ENCODE measurements at places on chromosomes 6 and 20.

DNA sequence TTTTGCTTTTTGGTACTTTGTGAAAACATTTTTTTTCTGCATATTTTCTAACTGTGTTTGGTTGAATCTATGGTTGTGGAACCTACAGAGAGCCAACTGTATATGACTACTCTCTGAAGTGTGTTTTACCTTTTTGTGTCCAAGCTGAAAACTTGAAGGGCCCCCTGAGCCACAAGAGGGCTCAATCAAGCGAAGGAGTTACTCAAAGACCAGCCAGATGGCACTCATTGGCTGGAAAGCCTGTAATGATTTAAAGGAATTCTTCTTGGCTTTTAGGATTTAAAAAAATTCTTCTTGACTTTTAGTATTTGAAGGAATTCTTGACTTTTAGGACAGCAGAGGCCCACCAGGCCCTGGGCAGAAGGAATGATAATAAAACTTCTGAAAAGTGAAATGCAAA, 27.0 kb upstream of the ECI2 start:
- DNase-seq = no peak

DNA sequence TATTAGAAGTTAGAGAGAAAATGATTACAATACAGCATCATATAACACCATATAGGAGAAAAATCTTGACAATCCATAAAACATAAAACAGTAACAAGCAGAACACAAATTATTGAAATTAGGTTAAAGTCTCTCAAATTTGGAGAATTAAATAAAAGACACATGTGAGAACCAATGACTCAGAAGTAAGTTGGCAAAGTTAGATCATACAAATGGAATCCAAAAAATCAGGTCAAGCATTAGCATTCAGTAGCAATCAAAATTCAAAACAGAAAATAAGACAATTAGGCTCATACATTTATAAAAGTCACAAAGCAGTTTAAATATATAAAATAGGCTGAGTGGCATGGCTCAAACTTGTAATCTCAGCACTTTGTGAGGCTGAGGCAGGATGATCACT, 775.6 kb downstream of the PHF3 start:
- no peak for DNase-seq

DNA sequence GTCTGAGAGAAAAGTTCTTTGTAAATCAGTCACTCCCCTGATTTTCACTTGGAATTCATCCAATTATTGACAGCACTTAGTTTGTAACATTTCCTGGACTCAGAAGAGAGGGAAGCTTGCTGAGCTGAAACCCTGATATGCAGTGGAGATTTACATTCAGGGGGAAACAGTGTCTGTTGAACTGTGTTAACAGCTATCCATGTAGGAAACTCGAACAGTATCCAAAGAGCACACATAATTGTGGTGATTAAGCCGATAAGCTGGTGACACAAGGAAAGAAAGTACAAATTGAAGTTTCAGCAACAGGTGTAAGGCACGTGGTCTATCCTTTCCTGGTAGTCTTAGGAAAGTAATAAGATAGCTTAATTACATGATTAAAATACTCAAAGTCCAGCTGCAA, 78.1 kb upstream of the FLRT3 start:
- DNase-seq = no peak

- no peak for DNase-seq
Observed at GRCh38 chr6:113427617-113428016, 429.5 kb upstream of the MARCKS start.

GRCh38 chr6:163420289-163420614, 5.7 kb downstream of the QKI start:
- no peak for DNase-seq

GRCh38 chr20:37498066-37498665, 22.9 kb upstream of the NNAT start:
- DNase-seq = no peak

DNA sequence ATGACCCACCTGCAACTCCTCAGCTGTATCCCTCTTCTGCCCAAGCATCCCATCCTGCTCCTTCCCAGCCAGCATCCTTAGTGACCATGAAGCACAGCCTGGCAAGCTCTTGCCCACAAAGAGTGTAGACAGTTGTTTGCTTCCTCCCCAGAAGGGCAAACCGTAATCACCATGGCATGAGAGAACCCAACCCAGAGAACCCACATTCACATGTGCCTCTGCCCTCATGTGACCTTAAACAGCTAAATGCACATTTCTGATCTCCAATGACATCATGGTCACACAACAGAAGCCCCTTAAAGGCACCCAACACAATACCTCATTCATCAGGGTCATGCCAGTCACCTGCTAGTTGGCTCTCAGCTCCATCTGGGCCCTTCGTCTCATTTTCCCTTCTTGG, 162.8 kb upstream of the CDYL start:
- no peak for DNase-seq

DNA sequence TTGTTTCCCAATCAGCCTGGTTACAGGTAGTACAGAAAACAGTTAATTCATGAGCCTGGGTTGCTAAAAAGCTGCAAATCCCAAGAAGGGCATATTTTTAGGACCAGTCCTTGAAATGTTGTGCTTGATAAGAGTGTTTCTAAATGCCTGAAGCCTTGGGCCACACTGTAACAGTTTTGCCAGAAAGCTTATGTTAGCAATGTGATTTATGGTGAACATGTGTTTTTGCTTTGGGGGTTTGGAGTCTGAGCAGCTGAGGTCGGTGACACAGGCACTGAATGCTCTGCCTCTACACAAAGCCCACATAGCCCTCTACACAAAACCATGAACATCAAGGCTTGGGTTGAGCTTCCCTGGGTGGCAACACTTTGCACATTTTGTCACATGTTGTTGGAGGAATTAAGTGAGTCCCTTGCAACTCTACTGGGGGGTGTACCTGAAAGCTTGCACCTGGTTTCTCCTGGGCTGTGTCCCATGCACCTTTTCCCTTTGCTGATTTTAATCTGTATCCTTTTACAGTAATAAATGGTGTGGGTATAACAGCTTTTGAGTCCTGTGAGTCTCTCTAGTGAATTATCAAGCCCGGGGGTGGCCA, 22.2 kb downstream of the AHI1 start:
- DNase-seq = no peak

GRCh38 chr6:26594730-26595632, 1.8 kb upstream of the ABT1 start:
- DNase-seq = no peak

DNA sequence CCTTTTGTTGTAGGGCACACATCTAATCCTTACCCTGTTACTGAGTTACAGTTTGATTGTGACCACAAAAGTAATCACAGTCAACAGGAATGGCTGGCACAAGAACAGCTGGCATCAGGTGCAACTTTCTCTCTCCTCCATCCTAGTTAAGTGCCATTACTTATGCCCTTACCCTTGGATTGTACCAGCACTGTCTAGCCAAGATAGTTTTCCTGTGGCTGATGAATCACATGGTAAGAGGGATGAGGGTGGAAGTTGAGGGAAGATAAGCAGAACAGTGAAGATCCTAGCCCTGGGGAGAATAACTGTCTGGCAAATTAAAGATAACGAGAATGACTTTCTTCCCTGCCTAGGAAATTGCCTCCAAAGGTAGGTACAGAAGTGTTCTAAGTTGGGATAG, 42.0 kb downstream of the RNF217 start:
- DNase-seq = no peak

- no peak for DNase-seq
Observed at GRCh38 chr6:23929201-23929600, 196.8 kb upstream of the NRSN1 start.

- no peak for DNase-seq
Observed at GRCh38 chr20:46695892-46696291, 6.6 kb upstream of the TP53RK start.

GRCh38 chr6:80544555-80544954, 438.1 kb downstream of the BCKDHB start:
- DNase-seq = no peak

GRCh38 chr6:167407239-167408064, 82.6 kb downstream of the TTLL2 start:
- DNase-seq = no peak

DNA sequence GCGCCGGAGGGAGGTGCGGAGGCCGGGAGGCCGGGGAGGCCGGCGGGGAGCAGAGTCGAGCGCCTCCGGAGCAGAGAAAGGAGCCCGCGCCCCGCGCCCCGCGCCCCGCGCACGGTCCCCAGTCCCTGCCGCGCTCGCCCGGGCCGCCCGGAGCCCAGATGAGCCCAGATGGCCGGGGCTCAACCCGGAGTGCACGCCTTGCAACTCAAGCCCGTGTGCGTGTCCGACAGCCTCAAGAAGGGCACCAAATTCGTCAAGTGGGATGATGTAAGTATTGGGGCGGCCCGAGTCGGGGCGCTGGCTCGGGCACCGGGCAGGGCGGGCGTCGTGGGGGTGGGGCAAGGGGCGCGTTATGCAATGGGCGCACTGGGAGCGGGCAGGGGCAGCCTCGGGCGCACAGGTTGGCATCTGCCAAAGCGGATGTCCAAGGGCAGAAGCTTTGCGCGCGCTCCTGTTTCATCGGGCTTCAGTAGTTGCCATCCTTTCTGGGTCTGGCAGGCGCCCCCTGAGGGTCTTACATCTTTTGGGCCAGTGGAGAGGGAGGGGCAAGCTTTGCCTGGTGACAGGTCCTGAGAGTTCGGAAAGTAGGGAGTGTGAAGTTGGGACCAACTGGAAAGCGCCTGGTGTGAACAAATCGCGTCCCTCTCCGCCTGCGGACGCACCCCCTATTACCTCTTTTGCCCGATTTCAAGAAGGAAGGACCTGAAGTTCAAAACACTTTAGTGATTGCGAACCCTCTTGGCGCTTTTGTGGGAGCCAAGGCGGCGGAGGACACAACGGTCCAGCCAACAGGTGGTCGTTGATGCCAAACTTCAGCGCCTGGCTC, 631 bp downstream of the PLCB1 start:
- DNase-seq = peak; percentile 19

GRCh38 chr20:61719691-61720347, 345.9 kb downstream of the TAF4 start:
- peak; percentile 30 for DNase-seq

- DNase-seq = no peak
Observed at GRCh38 chr20:20737158-20737557, 24.7 kb upstream of the RALGAPA2 start.

DNA sequence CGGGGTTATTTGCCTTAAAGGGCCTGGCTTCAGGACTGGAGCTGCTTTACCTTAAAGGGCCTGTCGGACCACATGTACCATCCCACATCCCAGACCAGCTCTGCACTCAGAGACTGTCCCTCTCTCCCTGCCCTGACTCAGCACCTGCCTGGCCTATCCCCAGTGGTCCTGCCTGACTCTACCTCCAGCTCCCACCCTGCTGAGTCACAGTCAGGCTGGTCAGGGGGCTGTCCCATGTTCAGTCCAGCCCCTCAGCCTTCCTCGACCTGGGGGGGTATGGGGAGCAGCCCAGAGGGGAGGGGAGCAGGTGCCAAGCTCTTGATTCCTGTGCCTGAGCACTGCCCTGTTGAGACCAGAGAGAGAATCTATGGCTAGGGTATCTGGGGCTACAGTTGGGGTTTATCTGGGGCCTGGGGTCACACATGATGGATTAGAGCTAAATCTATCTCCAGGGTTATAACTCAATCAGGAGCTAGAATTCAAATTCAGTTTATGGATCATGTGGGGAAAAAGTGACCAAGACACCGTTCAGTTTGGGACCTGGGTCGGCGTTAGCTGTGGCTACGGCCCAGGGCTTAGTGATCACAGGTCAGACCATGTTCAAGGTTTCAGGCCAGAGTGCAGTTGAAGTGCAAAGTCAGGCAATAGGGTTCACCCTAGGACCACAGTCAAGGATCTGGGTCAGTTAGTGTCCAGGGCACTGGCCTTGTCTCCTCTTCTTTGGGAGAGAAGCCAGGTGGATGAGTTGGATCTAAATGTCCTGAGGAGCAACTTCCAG, 9.4 kb upstream of the TRIB3 start:
- no peak for DNase-seq

GRCh38 chr6:93416571-93417420, 2.6 kb downstream of the EPHA7 start:
- DNase-seq = no peak

DNA sequence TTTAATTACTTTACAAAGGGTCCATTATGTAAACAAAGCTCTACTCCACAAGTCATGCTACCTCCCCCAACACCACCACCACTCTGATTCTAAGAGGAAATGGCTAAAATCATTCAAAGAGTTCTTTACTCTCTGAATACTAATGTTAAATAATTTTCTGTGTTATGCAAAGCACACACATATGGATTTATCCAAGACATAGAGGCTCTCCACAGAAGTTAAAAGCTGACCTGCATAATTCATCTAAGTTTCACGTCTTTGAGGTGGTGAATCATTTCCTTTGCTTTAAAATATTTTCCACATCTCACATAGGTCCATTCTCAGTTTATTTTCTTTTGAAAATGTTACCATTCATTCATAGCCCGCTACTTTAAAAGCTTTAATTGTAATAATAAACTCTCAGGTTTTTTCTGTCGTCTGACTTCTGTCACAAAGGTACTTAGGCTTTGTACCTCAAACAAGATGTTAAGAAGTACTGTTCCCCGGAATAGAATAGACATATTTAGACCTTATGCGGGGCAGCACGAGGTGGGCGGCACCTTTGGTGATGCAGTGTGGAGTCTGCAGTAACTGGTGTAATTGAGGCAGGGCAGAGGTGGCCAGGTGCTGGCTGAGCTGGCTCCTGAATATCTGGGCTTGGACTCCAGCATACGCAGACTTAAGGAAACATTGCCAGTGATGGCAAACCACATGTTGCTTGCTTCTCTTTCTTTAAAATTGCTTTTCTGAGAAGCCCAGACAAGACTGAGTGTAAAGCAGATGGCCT, 55.8 kb downstream of the KIF6 start:
- DNase-seq = no peak

- peak; percentile 39 for DNase-seq
Observed at GRCh38 chr6:14711056-14711703, 534.7 kb upstream of the JARID2 start.

DNA sequence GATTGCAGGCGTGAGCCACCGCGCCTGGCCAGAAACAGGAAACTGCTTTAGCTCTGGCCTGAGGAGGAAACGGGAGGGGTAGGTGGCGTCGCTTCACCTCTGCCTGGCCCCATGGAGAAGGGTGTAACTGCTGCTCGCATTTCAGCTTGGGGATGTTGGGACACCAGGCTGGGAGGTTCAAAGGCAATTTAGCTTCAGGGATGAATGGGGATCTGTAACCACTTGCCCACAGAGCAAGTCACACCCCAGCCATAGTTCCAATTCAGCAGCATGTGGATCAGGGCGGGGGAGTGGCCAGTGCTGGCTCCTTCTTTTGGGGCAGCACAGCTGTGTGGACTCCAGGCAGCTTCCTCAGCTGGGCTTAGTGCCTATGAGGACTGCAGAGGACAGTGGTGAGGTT, 34.8 kb upstream of the NUP153 start:
- no peak for DNase-seq

GRCh38 chr6:45488889-45489288, 111.2 kb upstream of the SUPT3H start:
- peak; percentile 58 for DNase-seq

- DNase-seq = no peak
Observed at GRCh38 chr20:15919118-15919517, 654.1 kb downstream of the KIF16B start.

- DNase-seq = no peak
Observed at GRCh38 chr6:659716-660581, 3.0 kb upstream of the HUS1B start.
